Left renal cortex interstitium (tissue), 4 donors: ENCODE measurements at places on chromosomes 2 and 18.

DNA sequence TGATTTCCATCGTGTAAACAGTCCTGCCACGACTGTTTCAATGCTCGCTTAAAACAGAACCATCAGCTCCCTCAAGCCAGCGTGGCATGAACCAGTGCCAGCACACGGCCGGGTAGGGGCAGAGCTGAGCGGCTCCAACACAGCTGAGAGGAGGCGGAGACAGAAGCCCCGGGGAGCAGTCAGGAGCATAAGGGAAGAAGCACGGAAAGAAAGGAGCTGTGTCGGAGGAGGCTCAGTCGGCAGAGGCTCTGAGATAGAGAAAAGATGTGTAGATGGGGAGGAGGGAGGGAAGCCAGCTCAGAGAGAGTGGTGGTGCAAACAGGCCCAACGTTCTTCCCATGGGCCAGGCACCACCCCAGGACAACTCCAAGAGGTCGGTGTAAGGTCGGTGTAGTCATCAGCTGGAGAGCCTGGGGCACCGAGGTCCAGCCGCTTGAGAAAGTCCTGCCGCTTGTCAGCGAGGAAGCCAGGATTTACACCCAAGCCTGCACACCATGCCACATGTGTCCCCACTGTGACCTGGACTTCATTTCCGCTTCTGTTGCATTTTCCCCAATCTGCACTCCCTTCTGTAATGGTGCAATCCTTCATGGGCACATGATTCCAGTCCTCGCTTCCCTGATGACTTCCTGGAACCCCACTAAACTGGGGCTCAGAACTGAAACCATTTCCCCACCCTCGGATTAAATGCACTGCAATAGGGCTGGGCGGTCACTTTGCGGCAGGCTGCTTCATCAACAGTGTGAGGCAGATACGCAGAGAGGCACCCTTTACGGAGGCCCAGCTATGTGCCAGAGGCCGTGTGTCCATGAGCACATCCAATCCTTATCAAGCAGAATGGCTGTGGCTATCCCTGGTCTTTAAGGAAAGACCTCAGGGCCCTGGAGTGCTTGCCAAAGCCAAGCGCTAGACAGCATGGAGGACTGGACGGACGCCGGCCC is 43.5 kb downstream of the CYP27C1 start:
- no peak for DNase-seq

DNA sequence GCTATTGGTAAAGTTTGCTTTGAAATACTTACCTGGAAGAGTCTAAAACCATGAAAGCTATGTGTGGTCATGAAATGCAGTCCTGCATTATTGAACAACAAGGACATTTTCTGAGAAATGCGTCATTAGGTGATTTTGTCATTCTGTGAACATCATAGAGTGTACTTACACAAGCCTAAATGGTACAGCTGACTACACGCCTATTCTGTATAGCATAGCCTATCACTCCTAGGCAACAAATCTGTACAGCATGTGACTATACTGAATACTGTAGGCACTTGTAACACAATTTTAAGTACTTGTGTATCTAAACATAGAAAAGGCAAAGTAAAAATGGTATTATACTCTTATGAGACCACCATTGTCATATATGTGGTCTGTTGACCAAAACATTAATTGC is 8.1 kb downstream of the FAM171B start:
- DNase-seq: no peak

- no peak for DNase-seq
These were observed 18.1 kb upstream of the ANXA4 start for GRCh38 chr2:69723791-69724190.

GRCh38 chr2:14751581-14751980 is 119.1 kb downstream of the LRATD1 start:
- DNase-seq: no peak

DNA sequence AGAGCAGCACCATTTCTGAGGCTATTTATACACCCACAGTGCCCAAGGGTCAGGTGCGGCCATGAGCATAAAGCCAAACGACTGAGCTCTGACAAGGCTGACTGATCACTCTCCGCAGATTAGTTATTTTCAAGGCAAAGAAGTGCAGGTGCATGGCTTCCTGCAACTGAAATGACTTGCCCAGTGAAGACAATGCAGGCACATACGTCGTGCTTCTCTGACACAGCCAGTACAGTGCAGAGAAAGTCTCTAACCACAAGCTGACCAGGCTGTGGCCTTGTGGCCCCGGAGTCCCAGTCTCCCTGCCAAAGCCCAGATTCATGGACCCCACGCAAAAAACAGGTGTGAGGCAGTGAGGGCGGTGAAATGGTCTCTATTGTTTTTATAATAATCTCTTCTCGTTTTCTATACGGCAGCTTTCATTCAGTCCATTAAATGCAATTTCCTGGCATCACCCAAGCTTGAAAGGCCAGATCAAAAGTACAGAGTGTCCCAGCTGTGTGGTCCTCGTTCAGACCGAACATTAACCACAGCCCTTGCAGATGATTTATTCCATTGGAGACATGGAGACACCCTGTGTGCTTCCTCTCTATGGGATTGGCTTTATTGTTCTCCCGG is 447.0 kb upstream of the ID2 start:
- DNase-seq: no peak

- no peak for DNase-seq
These were observed 31.9 kb downstream of the PRKRA start for GRCh38 chr2:178419123-178419522.

GRCh38 chr2:241844066-241844728 is 14.5 kb downstream of the PDCD1 start:
- DNase-seq: no peak

- no peak for DNase-seq
These were observed 143.2 kb upstream of the TWIST2 start for GRCh38 chr2:238704471-238705225.

DNA sequence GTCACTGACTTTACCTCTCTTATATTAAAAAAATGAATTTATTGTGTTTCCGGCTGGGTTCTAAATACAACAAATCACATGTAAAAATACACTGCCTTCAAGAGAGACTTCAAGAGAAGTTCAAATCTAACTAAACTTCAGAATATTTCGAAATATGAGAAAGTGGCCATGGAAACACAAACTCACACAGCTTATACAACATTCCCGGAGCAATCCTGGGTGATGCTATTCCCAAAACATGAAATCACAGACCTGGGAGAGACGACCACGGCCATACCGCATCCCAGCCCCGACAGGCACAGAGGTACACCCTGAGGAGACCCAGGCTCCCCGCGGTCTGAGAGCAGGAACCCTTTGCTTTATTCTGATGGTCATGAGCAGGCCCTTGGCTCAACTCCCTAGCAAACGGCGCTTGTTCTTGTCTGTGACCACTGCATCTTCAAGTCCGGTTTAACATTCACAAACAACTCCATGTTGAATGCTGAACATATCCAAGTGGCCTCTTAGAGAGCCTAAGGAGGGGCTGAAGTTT is 185.4 kb upstream of the REV1 start:
- no peak for DNase-seq

- no peak for DNase-seq
These were observed 263.8 kb downstream of the LOXHD1 start for GRCh38 chr18:46393230-46393629.

GRCh38 chr2:199627417-199627816 is 169.7 kb upstream of the SATB2 start:
- no peak for DNase-seq

DNA sequence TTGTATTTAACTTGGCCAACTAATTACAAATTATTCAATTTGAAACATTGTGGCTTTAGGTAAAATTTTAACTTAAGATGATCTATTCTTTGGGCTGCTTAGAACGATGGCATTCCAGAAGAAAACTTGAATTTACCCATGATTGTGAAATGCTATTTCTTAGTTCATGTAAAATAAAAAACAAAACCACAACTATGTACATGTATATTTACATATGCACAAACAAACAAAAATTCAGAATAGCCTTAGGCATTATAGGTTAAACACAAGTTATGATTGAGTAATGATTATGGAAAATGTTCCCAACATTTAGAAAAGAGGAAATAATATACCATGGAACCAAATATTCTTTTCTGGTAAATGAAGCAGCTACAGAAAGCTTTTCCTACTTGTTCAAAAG is 3.5 kb upstream of the SMCHD1 start:
- DNase-seq: no peak

DNA sequence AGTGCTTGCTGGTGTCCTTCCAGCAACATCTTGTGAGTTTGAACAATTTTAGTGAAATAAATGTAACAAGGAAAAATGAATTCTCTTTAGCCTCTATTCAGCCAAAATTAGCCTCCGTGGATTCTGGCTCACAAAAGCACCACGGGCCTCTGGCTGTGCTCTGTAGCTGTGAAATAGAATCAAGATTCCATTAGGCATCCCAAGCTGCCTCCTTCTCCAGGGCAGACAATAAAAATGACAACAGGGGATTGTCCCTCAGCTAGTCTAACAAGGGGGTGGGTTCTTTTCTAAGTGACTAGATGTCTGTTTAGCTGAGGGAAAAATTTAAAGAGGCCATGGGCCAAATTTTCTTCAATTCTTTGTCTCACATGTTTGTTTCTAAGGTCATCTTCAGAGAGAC is 254.7 kb upstream of the FIGN start:
- no peak for DNase-seq

- no peak for DNase-seq
These were observed 88.0 kb upstream of the TTC39C start for GRCh38 chr18:23926571-23926970.

DNA sequence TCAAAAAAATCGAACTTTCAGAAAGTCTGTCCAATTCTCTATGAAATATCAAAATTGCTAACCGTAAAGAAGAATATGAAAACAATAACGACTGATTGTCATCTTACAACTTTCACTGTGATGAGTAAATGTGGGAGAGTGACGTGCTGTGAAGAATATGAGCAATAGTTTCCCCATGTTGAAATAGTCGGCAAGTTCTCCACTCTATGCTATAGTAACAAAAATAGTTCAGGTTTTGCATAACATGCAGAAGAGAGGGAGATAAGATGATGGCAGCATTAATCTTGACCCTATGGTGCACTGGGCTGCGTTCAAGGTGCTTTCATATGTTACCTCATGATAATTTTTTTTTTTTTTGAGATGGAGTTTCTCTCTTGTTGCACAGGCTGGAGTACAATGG is 196.8 kb upstream of the CYRIA start:
- DNase-seq: no peak

DNA sequence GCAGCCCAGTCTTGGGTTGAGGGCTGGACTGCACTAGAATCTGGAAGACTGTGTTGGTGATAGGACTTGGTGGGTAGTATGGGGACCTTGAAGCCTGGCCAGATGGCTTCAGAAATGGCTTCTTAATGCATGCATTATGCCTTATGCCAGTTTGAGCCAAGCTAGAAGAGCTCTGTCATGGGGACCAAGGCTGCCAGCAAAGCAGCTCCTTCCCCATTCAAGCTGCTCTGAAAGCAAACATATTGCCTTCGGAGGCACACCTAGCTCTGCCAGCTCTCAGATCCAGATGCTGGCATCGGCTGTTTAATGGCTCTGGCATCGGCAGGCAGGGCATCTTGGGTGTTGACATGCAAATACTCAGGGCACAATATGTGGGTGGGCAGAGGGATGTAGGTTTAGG is 59.0 kb upstream of the IGFBP5 start:
- no peak for DNase-seq

DNA sequence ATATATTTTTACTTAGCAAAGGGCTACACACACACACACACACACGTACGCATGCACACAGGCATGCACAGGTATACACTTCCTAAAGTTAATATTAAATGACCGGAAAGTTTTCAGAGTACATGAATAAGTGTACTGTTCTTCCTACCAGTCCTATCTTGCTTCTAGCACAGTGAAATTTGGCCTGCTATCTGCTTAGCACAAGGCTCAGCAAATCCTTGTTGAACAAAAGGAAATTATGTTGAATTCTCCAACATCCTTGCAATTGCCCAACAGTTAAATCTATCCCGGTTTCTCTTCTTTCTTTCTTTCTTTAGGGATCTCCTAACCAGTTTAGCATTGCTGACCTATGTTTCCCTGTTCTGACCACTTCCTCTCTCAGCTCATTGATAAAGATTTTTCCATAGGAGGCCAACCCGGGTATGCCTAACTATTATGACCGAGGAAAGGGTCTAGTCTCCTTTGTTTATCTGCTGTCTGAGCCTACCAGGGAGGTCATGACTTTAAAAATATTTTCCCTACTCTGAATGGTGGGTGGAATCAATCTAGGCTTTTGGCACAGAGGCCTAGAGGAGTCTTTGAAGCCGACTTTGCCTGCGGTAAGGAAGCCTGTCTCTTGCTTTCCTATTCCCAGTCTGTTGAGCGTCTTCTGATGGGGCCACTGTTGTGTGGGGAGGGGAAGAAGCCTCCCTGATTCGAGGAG is 400.7 kb downstream of the HRH4 start:
- DNase-seq: no peak

GRCh38 chr2:132813422-132813821 is 143.4 kb upstream of the LYPD1 start:
- no peak for DNase-seq

GRCh38 chr2:241867776-241868420 is 1.6 kb upstream of the RTP5 start:
- DNase-seq: no peak

- no peak for DNase-seq
These were observed 145.3 kb downstream of the BABAM2 start for GRCh38 chr2:28035816-28036215.

GRCh38 chr18:5543773-5544389 is at the start of gene EPB41L3:
EPB41L3 (minus strand) TSS chr18:5543997; CDS start chr18:5489183, 54,814 bp downstream.
- DNase-seq: no peak

GRCh38 chr2:196839574-196839973 is 30.4 kb upstream of the C2orf66 start:
- DNase-seq: no peak

GRCh38 chr2:121608367-121608766 is 40.9 kb downstream of the CLASP1 start:
- DNase-seq: no peak

GRCh38 chr18:49013291-49013691 is 62.5 kb upstream of the SMAD7 start:
- no peak for DNase-seq

DNA sequence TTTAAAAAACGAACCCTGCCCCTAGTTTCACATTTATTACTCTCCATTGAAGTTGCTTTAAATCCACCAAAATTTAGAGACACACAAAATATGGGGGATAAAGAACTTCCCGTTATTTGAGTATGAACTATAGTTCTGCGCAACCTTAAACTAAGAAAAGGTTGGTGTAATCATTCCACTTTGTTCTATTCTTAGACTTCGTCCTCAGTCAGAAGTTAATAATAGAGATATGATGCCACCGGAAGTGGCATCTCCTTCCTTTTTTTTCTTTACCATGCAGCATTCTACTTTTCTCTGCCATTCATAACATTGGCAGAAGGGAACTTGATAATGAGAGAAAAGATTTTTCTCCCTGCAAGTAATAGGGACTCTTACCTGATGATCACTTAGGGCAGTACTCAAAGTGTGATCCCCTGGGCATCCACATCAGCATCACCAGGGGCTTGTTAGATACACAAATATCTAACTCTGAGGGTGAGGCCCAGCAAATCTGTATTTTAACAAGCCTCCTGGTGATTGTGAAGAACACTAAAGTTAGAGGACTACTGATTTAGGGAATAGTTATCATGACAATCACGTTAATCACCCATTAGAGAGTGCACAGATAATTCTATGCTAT is 147.7 kb upstream of the DTNA start:
- no peak for DNase-seq

- no peak for DNase-seq
These were observed 102.3 kb downstream of the KCNF1 start for GRCh38 chr2:11014026-11014425.
